CD4-positive, alpha-beta T cell treated with Interleukin-12 subunit alpha and Interleukin-12 subunit beta, for 1 hour (primary cell): ENCODE measurements at places on chromosomes 4 and X.
A peak's percentile ranks its signal among the peaks of the same experiment; 100 is the strongest.

- no peak for DNase-seq
Observed at GRCh38 chr4:26176598-26177149, 144.1 kb upstream of the RBPJ start.

- no peak for DNase-seq
Observed at GRCh38 chrX:1542994-1543725, 6.2 kb upstream of the P2RY8 start.

- no peak for DNase-seq
Observed at GRCh38 chr4:43014256-43014655, 121.7 kb downstream of the GRXCR1 start.

GRCh38 chrX:110131031-110131430 is 128.1 kb downstream of the TMEM164 start:
- DNase-seq: no peak

DNA sequence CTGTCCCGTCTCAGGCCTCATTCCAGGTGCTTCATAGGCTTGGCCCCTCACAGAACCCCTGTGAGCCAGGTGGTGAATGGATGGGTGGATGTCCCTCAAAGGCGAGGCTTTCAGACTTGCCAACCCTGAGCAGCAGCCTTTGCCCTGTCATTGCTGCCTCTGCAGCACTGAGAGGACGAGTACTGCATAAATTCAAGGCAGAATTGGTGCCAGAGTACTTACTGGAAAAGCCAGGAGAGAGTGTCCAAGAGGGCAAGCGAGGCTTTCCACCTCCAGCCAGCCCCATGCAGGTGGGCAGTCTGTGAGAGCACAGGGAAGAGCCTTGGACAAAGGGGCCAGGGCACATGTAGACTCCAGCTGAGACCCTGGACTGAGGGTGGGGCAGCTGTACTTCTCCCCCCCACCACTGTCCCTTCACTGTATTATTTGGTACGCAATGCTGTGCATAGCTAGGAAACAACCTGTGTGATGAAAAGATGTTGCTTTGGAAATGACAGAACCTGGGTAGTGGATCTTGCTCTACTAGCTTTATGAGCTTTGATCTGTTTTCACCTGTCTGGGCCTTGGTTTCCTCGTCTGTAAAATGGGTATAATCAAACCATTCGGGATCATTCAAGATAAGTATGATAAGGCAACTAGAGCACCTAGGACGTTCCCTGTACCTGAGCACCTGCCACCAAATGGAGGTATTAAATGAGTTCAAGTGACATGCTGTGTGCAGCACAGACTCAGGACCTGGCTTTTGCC is 224.9 kb upstream of the PSAPL1 start:
- no peak for DNase-seq

DNA sequence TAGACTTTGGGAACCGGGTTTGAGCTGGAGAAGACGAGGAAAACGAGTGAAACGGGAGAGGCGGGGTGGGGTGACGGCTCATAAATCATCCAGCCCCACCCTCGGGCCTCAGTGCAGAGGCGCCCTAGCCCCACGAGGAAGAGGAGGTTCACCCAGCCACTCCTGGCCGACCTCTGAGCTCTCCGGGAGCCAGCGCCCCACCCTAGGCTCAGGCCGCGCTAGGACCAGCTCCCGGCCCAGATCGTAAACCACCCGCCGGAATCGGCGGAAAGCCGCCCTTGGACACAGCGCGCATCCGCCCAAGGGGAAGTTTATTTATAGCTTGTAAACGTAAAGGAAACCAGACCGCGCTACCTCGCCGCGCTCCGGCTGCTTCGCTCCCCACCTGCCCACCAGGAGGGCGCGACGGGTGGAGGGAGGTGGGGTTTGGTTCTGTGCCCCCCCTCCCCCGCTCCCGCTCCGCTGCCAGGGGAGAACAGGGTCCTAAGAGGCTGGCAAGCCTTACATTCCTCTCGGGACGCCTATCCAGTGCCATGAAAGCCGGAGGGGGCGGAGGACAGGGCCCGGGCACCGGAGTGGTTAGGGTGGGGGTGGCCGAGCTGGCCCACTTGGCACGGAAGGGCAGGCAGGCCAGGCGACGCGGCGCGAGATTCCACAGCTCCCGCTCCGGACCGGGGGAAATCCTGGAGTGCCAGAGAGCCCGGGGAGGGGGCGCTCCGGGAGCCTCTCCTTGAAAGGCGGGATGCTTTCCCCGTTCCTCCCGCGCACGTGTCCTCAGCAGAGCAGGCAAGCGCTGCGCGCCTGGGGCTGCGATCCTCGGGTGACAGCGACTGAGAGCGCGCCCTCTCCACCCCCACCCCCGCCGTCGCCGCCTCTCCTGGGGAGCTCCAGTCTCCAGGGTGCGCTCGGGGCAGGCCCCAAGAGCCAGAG is 84.2 kb downstream of the BCOR start:
- peak; percentile 42 for DNase-seq

- DNase-seq: no peak
Observed at GRCh38 chrX:20144491-20144890, 2.9 kb upstream of the EIF1AX start.

- peak; percentile 19 for DNase-seq
Observed at GRCh38 chr4:153112041-153112441, 92.2 kb upstream of the TRIM2 start.

GRCh38 chrX:53287493-53288138 is 6.2 kb upstream of the IQSEC2 start:
- peak; percentile 36 for DNase-seq

- DNase-seq: peak; percentile 71
Observed at GRCh38 chr4:83639849-83640493, 104.1 kb downstream of the GPAT3 start.

DNA sequence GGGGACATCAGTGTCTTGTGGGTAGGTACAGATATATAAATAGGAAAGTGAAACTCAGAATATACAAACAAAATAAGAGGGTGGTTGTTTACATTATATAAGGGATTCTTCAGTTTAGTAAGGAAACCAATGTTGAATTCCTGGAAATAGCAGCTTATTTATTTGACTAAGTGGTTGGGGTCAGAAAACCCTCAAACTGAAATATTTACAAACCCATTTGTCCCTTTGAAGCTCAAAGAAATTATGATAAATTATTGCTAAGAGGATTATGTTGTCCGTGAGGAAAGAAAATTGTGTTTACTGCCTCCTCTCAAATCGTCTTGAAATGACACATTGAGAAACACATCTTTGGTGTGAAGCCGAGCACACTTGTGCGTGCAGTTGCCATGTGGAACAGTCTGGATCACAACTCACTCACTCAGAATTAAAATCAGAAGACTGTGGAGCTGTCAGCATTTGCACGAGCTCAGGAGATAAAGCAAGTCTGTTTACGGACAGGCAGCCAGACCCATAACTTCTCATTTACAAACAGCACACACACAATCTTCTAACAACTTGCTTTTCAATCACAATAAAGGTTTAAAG is 46.8 kb upstream of the SETD7 start:
- no peak for DNase-seq

DNA sequence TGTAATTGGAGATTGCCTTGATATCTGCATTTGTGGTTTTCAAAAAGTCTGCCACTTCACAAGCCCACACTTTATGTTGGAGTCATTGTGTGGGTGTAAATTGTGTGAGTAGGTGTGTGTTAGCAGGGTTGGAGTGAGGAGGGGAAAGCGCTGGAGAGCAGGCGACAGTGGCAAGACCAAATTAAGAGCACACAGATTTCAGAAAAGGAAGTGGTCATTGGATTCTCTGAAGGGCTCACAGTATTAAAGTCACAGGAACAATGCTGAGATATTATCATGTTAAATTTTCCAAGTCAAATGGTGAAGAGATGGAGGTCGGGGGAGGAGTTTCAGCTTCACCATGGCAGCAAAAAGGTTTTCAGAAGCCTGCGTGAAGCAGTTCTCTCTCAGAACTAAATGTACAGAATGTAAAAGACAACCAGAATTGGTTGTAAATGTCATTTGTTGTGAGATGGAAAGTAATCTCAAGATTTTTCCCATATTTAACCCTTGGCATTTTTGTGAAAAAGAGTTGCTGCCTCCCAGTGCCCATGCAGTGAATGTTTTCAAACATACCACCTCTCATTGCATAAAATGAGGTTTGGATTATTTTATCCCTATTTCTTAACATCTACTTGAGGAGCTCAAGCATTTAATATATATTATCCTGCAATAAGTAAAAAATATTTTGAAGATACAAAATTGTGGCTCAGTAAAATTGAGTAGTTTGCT is 265.9 kb downstream of the ZNF674 start:
- DNase-seq: no peak

DNA sequence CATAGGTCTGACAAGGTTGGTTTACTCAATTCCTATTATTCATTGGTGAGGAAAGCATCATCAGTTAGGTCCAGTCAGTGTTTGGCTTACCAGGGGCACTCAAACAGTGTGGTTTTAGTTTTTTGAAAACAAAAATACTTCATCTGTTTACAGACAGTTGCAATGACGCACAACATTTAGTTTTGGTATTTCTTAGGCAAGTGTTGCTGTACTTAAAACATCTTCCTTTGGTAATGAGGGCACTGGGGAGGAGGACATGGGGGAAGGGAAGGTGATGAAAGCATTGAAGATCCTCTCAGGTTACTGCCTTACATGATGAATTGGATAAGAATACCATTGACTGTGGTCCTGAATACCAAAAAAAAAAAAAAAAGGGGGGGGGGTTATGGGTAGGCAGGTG is 93.7 kb upstream of the MAOA start:
- no peak for DNase-seq

DNA sequence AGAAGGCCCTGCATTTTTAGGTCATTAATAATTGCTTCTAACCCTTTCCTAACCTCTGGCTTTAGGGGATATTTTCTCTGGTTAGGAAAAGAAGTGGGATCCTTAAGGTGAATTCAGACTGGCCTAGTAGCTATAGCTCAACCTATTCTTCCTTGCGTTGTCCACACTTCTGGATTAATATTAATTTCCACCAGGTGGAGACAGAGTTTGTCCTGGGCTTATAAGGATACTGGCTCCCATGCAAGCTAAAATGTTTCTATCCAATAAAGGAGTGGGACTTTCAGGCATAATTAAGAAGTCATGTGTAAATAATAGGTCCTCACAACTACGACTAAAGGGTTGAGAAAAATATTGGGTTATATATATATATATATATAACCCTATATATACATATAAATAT is 860.0 kb upstream of the POU3F4 start:
- DNase-seq: no peak

- no peak for DNase-seq
Observed at GRCh38 chr4:93334003-93334402, 494.6 kb upstream of the ATOH1 start.

DNA sequence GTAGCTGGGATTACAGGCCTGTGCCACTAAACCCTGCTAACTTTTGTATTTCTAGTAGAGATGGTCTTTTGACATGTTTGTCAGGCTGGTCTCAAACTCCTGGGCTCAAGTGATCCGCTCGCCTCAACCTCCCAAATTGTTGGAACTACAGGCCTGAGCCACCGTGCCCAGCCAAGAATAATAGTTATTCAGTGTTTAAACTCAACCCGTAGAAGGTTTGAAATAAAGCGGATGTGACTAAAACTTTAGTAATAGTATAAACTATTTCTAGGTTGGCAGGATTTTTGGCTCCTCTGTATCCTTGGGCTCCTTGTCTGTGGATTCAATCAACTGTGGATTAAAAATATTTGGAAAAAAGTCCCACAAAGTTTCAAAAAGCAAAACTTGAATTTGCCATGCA is 37.8 kb downstream of the PCDH10 start:
- DNase-seq: no peak

DNA sequence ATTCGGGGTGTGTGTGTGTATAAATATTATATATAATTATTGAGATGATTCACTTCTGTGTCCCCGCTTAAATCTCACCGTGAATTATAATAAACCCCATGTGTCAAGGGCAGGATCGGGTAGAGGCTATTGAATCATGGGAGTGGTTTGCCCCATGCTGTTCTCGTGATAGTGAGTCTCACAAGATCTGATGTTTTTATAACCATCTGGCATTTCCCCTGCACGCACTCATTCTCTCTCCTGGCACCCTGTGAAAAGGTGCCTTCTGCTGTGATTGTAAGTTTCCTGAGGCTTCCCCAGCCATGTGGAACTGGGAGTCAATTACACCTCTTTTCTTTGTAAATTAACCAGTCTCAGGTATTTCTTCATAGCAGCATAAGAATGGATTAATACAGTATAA is 851.4 kb upstream of the AGA start:
- DNase-seq: no peak

- no peak for DNase-seq
Observed at GRCh38 chr4:61143461-61143860, 56.7 kb upstream of the ADGRL3 start.
